ENCODE measurements at places on chromosomes 1 and 21.

DNA sequence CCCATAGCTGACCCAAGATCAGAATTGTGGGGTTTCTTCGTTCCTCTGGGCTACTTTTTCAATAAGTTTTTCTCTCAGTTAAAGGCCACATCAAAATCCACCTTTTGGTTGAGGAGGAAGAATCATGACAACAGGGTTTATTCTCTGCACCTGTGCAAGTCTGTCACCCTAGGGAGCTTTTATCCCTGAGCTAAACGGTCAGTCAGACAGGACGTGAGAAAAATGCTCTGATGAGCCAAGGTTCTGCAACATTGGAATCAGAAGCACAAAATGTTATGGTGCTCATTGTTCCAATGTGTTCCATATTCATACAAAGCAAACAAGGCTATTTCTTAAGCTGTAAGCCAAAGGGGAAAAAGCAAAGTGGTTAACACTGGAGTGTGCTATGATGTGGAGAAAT lies 7.4 kb upstream of the ERICH3 start:
- no peak for DNase-seq

DNA sequence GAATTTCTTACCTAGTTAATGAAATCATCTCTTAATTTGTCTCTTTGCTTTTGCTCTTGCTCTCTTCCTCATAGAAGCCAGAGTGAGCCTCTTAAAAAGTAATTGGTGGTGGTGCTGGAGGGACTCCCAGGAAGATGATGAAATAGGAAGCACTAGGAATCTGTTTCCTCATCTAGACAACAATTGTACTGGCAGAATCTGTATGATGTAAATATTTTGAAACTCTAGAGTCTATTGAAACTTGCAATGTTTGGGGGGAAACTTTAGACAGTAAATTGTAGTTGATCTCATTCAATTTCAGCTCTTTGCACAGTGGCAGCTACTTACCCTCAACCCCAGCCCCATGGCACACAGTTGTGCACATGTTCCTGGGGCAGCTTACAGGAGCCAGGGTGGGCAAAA lies 10.6 kb downstream of the RGSL1 start:
- no peak for DNase-seq

DNA sequence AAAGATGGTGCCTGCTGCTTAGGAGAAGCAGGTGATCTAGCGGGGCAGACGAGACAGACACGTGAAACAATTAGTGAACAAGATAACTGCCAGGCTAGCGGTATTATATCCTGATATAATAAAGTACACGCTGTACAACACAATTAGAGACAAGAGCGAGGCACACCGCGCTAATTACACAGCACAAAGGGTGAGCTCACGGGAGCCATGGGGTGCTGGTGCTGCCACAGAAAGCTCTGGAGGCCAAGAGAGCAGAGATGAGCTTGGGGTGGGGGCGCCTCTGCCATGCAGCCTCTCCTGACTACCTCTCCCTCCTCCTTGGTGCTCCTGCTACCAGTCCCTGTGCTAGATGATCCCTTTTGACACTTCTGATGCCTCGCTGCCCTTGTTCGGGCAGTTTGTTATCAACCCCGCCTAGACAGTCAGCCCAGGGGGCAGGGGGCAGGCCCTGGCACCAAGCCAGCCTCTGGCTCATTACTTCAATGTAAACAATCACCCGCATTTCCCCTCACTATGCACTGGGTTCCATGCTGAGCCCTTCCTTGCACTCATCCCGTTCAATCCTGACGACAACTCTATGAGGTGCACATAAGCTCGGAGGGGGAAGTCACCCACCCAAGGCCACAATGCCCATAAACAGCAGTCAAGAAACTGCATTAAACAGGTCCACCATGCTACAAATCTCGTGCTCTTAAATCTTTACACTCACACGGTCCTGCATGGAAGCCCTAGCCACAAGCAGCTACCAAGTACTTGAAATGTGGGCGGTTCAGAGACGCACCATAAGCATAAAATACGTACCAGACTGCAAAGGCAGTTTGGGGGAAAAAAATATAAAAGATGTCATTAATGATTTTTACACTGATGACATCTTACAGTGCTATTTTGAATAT lies 103.0 kb downstream of the SSBP3 start:
- no peak for DNase-seq

DNA sequence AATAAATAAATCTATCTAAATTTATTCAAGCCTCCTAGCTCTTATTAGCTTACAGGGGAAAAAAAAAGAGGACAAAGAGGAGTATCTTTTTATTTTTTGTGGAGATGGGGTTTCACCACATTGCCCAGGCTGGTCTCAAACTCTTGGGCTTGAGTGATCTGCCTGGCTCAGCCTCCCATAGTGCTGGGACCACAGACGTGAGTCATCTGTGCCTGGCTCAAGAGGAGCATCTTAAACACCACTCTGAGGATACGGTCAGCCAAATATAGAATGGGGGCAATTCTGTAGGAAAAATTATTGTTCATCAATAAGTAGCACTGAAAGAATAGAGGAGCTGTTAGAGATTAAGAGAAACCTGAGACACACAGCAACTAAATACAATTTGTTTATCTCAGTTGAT lies 24.1 kb downstream of the SLC45A3 start:
- DNase-seq = no peak

DNA sequence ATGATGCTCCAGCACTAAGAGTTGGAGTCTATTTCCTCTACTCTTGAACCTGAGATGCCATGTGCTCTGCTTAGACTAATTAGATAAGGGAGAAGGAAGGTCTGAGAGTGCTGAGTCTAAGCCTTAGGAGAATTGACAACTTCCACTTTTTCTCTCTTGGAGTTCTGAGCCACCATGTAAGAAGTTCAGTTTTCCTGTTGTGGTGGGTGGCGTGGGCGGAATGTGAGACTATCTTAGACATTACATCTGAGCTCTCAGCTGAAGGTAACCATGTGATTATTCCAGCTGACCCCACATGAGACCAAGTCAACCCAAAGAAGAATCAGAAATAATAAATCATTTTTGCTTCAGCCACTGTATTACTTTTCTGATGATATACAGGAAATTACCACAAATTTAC lies 404.5 kb upstream of the LRRC7 start:
- no peak for DNase-seq

GRCh38 chr1:214338212-214338611 lies 57.3 kb downstream of the SMYD2 start:
- DNase-seq = no peak

GRCh38 chr1:35319988-35320713 lies 51.6 kb downstream of the ZMYM4 start:
- DNase-seq = no peak

- no peak for DNase-seq
These were observed 34.6 kb downstream of the CLIC4 start for GRCh38 chr1:24779689-24780464.

GRCh38 chr1:67850151-67850551 lies 16.9 kb upstream of the GNG12 start:
- DNase-seq = peak; percentile 72

DNA sequence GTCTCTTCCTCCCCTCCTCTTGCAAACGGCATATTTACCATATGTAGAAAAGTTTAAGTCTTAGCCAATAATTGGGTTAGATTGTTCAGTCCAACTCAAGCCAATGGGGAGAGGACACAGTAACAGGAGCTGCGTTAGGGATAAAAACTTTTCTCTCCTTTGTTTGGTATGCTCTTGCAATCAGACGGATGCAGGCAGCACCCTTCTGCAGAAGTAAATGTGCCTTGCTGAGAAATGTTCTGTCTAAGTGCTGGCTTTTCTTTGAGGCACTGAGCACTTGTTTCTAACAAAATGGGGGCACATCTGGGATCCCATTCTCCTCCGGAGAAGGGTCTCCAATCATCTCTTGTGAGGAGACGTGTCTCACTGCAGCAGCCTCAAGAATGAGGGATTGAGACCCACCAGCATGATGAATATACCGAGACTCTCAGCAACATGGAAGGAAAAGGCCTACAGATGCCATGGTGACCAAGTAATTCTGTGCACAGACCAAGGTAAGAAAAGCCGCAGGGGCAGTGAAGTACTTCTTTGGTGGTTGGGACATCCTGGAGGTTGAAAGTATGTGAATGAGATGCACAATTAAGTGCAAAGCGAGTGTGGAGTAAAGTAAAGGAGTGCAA lies 20.7 kb upstream of the GNG4 start:
- no peak for DNase-seq

- DNase-seq = peak; percentile 35
These were observed 10.5 kb upstream of the LELP1 start for GRCh38 chr1:153192697-153193096.

GRCh38 chr1:192869308-192869940 lies 60.6 kb downstream of the RGS2 start:
- DNase-seq = no peak

DNA sequence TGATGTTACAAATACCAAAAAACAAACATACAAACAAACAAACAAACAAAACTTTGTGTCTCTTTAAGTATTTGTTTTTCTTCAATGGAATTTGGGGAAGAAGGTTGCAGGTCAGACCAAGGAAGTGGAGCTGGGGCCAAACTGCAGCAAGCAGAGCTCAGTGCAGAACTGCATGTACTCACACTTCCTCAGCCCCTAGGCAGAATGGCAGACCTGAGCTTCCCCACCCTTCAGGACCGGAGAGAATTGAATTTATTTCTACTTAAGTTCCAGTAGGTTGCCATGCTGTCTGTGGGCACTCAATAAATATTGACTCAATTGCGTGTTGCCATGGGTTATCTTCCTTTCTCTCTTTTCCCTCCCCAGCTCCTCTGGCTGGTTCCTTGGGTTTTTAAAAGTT lies 173.6 kb downstream of the PTGER3 start:
- DNase-seq = no peak

DNA sequence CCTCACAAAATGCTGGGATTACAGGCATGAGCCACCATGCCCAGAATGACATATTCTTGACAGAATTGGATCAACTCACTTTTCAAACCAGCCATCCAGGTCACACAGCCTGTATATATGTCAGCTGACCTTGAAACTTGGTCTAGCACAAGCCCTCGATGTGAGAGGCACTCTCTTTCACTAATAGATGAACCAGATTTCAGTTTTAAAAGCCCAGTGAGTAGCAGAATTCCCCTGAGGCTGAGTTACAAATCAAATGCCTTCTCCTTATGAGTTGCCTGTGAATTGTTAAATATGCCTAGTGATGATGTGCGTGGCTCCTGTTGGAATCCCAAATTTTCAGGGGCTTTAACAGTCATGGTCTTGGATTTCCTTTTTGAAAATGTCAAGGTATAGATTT lies 88.7 kb downstream of the CD247 start:
- DNase-seq = peak; percentile 33

GRCh38 chr1:193113258-193113991 lies 8.2 kb upstream of the GLRX2 start:
- DNase-seq = no peak

DNA sequence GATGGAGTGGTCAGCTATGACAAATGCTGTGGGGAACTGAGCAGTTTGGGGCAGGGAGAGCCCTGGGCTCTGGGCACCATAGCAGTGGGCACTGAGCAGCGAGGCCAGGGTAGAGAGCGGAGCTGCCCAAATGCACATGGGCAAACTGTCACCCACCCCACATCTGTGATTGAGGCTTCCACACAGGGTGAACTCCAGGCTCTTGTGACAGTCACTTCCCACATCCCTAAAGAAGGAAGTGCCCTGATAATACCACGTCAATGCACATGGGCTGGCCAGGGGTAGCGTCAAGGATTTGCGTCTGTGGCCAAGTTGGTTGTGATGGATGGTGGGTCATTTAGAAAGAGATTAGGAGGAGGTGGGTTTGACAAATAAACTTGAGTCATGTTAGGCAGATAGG lies 2.6 kb upstream of the GUCA2B start:
- no peak for DNase-seq

GRCh38 chr1:162279136-162279498 lies 97.5 kb downstream of the SPATA46 start:
- DNase-seq = peak; percentile 79

- DNase-seq = peak; percentile 79
These were observed 797 bp downstream of the WDR47 start for GRCh38 chr1:109040989-109041620.

GRCh38 chr1:64920941-64921589 lies 45.3 kb downstream of the JAK1 start:
- DNase-seq = peak; percentile 46

DNA sequence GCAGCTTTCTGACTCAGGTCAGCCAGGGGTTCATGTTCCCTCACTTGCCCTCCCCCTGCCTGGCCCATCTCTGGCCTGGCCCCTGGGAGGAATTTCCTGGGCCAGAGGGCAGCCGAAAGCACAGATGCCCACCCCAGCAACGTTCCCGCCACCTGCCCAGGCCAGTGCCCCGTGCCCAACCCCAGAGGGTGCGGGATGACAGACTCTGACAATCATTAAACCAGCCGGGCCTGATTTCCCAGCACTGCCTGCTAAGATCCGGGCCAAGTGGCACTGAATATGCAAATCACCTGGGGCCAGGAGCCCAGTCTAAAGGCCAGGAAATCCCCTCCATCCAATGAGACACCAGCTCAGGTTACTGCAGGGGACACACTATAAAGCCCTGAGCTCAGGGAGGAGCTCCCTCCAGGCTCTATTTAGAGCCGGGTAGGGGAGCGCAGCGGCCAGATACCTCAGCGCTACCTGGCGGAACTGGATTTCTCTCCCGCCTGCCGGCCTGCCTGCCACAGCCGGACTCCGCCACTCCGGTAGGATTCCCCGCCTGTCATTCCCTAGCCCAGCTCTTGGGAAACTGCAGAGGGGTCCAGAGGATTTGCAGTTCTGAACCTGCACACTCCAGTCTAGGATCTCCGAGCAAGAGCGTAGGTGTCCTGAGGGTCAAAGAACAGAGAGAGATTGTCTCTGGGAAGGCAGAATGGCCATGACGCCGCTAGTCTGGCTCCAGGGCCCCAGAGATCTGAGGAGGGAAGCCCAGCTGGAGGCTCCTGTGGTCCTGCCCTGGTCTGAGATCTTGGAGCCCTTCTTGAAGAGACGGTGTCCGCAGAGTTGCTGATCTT lies at the start of gene ELF3:
Gene ELF3, plus strand, starts transcription at position 408 of the 836 bp plus-strand sequence. CDS start 550 bp downstream, outside the sequence.
- peak; percentile 58 for DNase-seq

GRCh38 chr1:97210307-97210706 lies 488.7 kb downstream of the PTBP2 start:
- DNase-seq = no peak

DNA sequence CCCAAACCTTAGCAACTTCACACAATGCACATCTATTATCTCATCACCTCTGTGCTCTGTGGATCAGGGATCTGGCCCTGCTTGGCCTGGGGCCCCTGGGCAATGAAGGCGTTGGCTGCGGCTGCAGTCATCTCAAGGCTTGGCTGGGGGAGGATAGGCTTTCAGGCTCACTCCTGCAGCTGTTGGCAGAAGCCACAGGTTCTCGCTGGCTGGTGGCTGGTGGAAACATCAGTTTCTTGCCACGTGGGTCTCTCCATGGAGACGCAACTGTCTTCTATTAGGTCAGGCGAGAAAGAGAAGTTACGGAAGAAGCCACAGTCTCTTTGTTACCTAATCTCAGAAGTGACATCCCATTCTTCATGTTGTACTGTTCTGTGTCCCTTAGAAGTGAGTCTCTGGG lies 3.6 kb upstream of the NPPA start:
- DNase-seq = no peak

- DNase-seq = peak; percentile 86
These were observed 255.7 kb downstream of the OMA1 start for GRCh38 chr1:58290685-58291372.

DNA sequence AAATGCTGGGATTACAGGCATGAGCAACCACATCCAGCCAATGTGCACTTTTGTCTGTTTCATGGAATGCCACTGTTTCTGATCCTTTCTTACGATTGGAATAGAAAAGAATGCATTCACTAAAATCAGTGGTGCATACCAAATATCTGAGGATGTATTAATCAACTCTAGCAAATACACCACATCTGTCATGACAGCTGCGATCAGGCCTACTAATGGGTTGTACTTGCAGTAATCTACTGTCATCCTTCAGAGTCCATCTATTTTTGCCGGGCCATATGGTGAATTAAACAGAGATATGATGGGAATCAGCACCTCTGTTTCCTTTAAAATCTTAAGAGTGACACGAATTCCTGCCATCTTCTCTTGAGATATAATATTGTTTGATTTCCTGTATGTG lies 8.5 kb upstream of the USP1 start:
- peak; percentile 83 for DNase-seq

Measured in eye (tissue), 1 donor.